CD14-positive monocyte (primary cell): ENCODE measurements at places on chromosomes 13 and 19.

DNA sequence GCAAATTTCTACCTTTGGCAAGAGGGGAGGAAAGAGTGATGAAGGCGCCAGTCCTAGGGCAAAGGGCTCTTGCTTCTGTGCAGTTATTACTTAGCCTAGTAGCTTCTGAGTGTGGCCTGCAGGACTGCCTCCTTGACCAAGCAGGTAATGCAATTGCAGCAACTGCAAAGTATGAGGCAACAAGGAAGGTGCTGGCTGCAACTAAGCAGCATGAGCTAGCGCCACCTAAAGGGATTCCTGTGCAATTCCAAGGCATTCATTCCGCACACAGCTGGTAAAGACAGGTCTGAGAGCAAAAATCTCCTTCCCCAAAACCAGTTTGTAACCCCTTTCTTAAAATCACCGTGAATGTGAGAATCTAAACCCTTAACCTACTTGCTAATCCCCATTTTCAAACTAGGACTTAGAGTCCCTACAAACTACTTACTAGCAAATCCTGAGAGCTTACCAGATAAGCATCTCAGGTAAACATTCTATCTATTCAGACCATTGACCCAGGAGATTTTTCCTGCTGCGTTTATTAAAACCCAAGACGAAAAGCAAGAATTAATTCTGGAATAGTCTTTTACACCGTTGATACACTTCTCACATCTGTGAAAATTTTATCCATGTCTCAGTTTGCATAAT, 62.9 kb downstream of the DCT start:
- no peak for DNase-seq

DNA sequence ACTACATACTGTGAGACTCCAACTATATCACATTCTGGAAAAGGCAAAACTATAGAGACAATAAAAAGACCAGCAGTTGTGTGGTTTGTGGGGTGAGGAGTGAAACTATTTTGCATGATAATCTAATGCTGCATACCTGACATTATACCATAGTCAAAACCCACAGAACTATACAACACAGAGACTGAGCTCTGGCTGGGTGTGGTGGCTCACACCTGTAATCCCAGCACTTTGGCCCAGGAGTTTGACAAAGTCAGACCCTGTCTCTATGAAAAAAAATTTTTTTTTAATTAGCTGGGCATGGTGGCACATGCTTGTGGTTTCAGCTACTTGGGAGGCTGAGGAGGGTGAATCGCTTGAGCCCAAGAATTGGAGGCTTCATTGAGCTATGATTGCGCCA, 11.9 kb downstream of the ZNF541 start:
- no peak for DNase-seq

- DNase-seq = peak; percentile 63
Measured at GRCh38 chr13:43848001-43848649, 31.4 kb downstream of the CCDC122 start.

GRCh38 chr19:18220632-18221275, 5.5 kb downstream of the PDE4C start:
- DNase-seq = no peak

GRCh38 chr13:27765650-27766049, 26.6 kb upstream of the GSX1 start:
- no peak for DNase-seq

DNA sequence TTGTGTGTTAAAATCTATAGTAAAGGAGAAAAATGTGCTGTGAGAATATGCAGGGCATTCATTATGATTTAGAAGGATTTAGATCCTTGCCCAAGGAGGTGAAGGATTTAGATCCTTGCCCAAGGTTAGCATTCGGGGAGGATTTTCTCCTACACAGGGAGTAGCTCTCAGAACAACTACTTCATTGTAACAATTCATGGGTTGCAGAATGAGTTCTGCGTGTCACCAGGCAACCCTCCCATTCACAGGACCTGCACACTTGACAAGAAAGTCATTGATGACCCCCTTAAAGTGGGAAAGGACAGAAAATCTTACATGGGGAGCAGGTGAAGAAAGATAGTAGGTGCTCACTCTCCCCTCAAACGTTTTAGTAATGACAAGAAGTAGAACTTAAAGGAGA, 167.1 kb upstream of the MAB21L1 start:
- DNase-seq = no peak

DNA sequence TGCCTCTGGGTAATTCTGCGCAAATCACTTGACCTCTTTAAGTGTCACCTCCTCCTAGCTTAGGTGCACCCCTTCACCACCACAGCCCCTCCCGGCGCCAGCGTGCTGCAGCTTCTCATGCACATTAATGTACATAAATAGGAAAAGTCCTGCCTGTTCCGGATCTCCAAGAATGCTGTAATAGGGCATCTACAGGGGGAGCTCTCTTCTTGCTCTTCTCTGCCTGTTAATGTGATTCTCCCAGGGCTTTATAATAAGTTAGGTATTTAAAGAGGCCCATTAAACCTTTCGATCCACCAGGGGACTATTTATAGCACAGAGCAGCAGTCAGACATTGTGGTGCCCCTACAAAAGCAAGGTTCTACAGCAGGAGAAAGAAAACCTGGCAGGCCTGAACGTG, 35.3 kb downstream of the SOX1 start:
- DNase-seq = no peak

- DNase-seq = no peak
Measured at GRCh38 chr13:25683056-25683455, 311.3 kb downstream of the ATP8A2 start.

- DNase-seq = no peak
Measured at GRCh38 chr13:108127406-108127805, 87.9 kb downstream of the LIG4 start.

GRCh38 chr13:67139551-67139950, 90.6 kb downstream of the PCDH9 start:
- DNase-seq = no peak

- no peak for DNase-seq
Measured at GRCh38 chr13:94708031-94708859, 4.1 kb downstream of the SOX21 start.

DNA sequence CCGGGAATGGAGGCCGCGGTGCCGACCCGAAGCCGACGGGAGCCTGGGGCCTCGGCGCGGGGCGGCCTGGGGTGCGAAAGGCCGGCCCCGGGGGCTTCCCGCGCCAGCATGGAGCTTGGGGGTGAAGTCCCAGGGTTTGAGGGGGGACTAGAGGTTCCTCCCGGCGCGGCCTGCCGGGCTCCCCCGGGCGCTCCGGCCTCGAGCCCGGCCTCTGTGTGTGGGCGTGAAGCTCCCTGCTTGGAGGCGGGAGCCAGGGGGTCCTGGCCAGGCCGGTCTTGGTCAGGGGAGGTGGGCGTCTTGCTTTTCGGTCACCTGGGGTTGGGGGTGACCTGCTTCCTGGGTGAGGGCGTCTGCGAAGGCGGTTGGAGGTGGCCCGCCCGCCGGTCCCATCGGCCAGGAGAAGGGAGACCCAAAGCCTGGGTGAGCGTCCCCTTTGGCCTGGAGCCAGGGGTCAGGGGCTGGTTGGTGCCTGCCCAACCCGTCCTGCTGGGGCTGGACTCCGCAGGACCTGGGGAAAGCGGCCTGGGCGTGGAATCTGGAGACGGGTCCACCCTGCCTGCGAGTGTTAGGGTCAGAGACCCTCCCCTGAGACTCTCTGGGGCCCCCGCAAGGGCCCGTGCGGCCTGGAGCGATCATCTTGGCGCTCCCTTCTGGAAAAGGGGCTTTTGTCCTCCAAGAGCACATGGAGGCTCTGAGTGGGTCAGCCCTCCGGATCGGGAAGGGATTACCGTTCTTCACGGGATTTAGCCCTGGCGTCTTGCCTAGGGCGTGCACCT, 535 bp downstream of the BSG start:
- DNase-seq = peak; percentile 26

- no peak for DNase-seq
Measured at GRCh38 chr13:99624936-99625540, 123.8 kb downstream of the TM9SF2 start.

- no peak for DNase-seq
Measured at GRCh38 chr13:51919531-51919930, 57.8 kb downstream of the CCDC70 start.

GRCh38 chr13:99028890-99029289, 51.0 kb upstream of the DOCK9 start:
- no peak for DNase-seq

- no peak for DNase-seq
Measured at GRCh38 chr19:12163826-12164225, 930 bp downstream of the ZNF136 start.

- no peak for DNase-seq
Measured at GRCh38 chr13:75151081-75151643, 330.8 kb downstream of the TBC1D4 start.
